HCEC 1CT (cell line): ENCODE measurements at places on chromosomes 5 and 9.

DNA sequence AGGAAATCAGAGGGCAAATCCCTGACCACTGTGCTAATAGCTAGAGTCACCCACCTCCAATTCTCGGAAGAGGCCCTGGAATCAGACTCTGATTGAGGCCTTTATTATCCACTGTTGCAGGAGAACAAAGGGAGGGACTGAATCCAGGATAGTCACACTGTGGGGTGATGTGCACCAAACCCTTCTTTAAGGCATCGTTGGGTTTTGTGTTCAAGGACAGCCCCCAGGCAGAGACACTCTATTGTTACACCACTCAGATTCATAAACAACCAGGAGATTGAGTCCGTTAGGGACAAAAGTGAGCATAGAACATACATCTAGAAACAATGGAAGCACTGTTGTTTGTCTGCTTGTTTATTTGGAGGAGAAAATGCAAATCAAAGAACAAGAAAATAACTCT lies 124.6 kb upstream of the TBCA start:
- DNase-seq = no peak

DNA sequence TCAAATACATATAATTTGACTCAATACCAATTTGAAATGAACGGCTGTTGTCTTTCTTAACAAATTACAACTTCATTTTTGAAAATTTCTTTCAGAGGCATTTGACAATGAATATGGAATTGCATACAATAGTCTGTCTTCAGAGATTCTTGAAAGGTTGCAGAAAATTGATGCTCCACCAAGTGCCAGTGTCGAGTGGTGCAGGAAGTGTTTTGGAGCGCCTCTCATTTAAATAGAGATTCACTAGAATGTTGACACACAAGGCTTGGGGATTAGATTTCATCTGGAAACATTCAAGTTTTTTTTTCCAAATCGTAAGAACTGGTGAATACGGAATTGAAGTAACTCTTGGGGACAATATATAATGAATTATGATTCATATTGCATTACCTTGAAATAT lies 8.1 kb downstream of the RPS6 start:
- no peak for DNase-seq

DNA sequence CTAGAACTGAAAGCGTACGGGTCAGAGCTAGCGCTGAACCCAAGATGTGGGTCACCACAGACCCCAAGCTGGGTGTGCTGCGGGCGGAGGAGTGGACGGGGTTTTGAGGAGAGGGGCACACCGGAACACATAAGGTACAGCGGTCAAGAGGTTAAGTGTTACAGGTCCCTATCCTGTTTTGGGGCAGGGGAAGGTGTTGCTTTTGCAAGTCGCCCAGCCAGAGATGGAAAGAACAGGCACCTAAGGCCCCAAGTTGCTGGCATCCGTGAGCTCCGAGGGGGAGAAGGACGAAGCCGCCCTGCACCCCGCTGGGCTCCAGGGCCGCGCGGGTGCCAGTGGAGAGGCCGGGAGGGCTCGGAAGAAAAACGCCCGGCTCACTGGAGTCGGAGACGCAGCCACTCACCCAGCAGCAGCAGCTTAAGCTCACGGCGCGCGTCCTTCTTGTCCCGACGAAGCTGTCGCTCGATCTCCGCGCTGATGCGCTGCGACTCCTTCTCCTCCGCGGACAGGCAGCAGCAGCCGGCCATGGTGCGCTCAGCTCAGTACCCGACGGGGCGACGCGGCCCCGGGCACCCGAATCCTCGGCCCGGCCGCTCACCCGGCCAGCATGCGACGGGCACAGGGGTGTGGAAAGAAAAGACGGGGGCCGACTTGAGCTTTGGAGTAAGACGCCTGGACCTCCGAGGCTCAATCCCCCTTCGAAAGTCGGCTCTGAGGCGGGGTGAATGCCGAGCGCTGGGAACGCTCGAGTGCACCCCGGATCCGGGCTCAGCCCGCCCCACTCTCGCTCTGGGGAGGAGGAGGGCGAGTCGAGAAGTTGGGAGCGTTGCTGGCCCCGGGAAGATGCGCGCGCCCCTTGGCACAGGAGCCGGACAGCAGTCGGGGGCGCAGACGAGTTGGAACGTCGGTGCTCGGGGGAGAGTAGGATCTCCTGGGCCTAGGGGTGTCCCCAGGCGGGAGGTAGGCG lies 572 bp downstream of the GNA14 start:
- DNase-seq = no peak

GRCh38 chr9:88813638-88814209 lies 177.5 kb upstream of the S1PR3 start:
- DNase-seq = no peak

- no peak for DNase-seq
Measured at GRCh38 chr5:107917983-107918382, 247.2 kb upstream of the EFNA5 start.

- DNase-seq = peak; percentile 83
Measured at GRCh38 chr5:122723606-122724352, 51.1 kb upstream of the SNX2 start.

GRCh38 chr5:143200781-143201398 lies 202.6 kb downstream of the NR3C1 start:
- peak; percentile 78 for DNase-seq

- no peak for DNase-seq
Measured at GRCh38 chr5:110879675-110880074, 140.9 kb downstream of the SLC25A46 start.
